ENCODE measurements at places on chromosomes 1 and 21. TPM values are rescaled to one million over a fixed set of nuclear protein-coding genes. Genes with fewer than 3 reads are reported as not detected.

Gene MAP3K7CL
- 7.6 TPM for total RNA-seq

DNA sequence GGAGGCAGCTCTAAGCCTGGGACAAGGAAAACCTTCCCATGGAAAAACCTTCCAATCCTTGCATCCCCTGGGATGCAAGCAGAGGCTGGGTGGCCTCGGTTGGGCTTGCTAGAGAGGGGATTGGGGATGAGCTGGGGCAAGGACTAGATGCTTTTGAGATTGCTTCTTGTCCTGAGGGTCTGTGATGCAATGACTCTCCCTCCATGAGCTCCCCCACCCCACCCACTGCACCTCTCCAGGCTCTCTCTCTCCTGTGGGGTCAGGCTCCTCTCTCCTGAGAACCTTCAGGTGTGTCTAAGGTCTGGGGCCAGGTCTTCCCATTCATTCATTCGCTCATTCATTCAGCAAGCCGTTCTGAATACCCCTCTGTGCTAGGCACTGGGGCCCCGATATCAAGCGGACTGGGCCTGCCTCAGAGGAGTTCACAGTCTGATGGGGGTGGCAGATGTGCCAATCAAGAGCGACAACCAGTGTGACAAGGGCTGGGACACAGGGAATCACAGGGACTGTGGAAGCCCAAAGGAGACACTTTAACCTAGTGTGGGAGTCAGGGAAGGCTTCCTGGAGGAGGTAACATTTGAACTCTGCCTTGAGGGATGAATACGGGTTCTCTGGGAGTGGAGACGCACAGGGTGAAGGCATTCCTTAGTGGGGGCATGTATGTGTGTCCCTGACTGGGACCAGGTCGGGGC lies 6.5 kb downstream of the LDLRAD1 start:
- no peak for DNase-seq

DNA sequence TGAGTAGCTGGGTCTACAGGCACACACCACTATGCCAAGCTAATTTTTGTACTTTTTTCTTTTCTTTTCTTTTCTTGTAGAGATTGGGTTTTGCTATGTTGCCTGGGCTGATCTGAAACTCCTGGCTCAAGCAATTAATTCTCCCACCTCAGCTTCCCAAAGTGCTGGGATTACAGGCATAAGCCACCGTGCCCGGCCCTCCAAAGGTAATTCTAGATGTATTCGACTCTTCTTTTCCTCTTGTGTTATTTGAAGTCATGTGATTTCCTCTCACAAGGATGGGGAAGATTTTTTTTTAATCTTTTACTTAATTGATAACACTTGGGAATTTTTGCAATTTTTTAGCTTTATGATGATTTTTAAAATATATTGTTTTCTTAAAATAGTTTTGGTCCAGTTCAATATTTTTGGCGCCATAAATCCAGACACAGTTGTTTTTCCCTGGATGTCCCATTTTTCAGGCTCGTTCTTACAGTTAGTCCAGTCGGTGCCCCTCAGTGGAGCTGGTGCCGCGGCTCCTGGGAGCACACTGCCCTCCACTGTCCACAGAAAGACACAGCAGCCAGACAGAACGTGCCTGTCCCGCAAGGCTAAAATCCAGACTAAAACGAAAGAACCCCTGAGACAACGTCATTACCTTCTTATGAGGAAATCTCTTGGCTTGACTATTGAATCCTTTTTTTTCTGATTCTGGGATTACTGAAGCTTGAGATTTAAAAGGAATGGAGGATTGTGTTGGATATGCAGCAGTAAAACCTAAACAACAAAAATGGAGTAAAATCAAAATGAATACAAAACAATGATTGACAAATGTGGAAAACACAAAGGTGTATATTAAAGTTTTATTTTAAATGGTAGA lies 22.4 kb downstream of the STPG1 start:
- DNase-seq, result peak; percentile 69

Gene DDOST
- total RNA-seq, result 412 TPM

- no peak for DNase-seq
Observed at GRCh38 chr1:63908016-63908415, 134.2 kb downstream of the ROR1 start.

Gene PRDM16
- total RNA-seq, result 0.35 TPM

Gene CBS
- total RNA-seq, result 53.9 TPM

GRCh38 chr1:163924041-163924440 lies 602.3 kb downstream of the NUF2 start:
- no peak for DNase-seq

GRCh38 chr1:231338270-231339128 lies at the start of gene SPRTN:
SPRTN (plus strand) TSS chr1:231338293; CDS start chr1:231338384, 91 bp downstream.
- DNase-seq, result no peak

- DNase-seq, result no peak
Observed at GRCh38 chr1:31977385-31978131, 36.1 kb upstream of the KHDRBS1 start.

GRCh38 chr1:22754106-22754768 lies 43.6 kb downstream of the EPHB2 start:
- no peak for DNase-seq

DNA sequence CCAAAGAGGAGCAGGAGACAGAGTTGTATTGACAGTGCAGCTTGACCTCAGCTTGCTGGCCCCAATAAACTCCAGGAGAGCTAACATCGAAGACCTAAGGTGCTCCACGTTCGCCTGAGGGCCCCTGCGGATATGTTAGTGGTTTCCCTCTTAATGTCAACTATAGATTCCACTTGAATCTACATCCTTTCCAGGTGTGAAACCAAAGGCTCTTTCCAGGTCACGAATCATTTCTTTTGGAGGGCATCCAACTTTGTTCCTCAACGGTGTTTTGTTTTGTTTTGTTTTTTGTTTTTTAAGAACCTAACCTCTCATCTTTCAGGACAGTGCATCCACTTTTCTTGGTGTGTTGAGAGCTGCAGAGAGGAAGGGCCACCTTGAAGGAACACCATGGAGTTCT lies 267.6 kb upstream of the SGIP1 start:
- no peak for DNase-seq

- DNase-seq, result peak; percentile 93
Observed at GRCh38 chr21:35256468-35256988, 207.4 kb upstream of the RUNX1 start.

Gene POU3F1
- total RNA-seq, result not detected

DNA sequence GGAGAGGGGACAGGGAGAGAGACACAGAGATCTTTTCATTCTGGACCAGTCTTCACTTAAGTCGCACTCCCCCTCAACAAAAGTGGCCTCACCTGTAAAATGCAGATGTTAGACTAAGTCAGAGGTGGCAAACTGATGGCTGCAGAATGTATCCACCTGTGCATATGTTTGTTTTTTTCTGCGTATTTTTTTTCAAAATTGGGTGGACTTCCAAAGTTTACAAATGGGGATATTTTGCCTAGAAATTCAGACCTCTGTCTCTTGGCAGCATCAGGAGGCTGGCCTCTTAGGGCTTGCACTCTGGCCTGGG lies 525.0 kb downstream of the MATN1 start:
- DNase-seq, result no peak

Gene CADM3
- 0.21 TPM for total RNA-seq

GRCh38 chr1:23804183-23804835 lies 3.8 kb upstream of the GALE start:
- DNase-seq, result no peak

All from pulmonary artery endothelial cell (primary cell).